ENCODE measurements at places on chromosomes 7 and 10.

DNA sequence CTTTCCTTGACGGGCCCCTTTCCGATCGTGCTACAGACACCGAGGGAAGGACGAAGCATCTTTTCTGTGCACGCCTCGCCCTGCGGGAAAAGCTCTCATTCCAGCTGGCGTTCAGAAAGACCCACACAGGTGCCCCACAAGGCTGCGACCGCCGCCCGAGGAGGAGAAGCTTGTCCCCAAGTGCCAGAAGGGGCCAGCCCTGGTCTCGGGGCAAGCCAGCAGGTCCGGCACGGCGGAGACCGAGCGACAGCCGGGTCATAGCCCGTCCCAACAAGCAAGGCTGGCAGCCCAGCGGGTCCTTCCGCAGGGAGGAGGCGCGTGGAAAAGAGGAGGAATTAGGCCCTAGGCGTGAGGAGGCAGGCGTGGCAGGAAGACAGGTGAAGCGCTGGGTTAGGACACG is 62.7 kb downstream of the TNRC18 start:
- H3K27me3 ChIP-seq: no peaks in the 10 kb centered on the region
- DNase-seq: no peak
- no peaks in the 10 kb centered on the region for H3K36me3 ChIP-seq
- H3K4me1 ChIP-seq: peaks cover 6% of the 10 kb centered on the region

DNA sequence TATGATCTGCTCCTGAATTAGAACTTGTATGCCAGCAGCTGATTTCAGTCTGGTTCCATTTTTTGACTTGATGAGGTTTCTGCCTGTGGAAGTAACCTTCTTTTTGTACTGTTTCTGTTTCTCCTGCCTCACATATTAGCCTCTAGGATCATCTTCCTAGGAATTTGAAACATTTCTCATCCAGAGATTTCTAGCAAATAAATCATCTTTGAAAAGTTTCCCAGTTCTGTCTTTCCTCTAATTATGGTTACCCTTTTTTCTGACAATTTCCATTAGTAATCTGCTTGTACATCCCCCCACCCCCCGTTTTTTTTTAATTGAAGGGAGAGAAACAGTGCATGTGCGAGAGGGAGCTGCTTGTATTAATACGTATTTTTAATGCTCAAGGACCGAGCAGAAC is 92.2 kb downstream of the NRF1 start:
- DNase-seq: no peak
- H3K27me3 ChIP-seq: no peaks in the 10 kb centered on the region
- H3K27ac ChIP-seq: no peak overlapping the region
- H3K4me1 ChIP-seq: no peaks in the 10 kb centered on the region
- no peak overlapping the region for H3K4me3 ChIP-seq

- peaks cover 16% of the 10 kb centered on the region for H3K4me1 ChIP-seq
- DNase-seq: no peak
- no peaks in the 10 kb centered on the region for H3K36me3 ChIP-seq
These were observed 88.7 kb downstream of the HIP1 start for GRCh38 chr7:75650062-75650461.

DNA sequence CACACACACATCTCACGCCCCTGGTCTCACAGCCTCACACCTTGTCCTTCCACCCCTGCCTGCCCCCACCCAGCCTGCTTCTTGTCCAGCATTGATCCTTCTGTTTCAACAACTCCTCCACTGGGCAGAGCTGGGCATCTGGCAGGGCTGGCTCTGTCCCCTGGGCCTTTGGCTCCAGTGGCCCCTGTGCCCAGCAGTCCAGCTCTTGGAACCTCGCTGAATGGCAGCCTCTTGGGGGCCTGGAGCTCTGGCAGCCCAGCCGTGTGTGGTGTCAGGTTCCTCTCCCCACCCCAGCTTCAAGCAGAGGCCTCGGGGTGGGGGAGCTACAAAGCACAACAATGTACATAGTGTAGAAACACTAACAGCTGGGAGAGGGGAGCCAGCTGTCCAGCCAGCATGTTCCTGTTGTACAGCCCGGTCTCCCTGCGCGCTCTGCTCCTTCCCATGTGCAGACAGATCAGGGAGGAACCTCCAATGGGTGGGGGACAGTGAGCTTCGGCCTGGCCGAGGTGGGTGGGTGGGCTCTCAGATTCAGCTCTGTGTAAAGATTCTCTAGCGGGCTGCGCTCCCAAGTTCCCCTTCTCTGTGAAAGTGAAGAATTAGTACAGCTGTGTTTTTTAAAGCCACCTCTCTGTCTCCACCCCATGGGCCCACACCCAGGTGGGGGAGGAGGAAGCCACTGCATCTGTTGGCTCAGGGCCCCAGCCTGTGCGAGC is 19.4 kb downstream of the ZMIZ2 start:
- no peaks in the 10 kb centered on the region for H3K27me3 ChIP-seq
- H3K4me1 ChIP-seq: peaks cover 40% of the 10 kb centered on the region
- H3K4me3 ChIP-seq: peak overlapping the region; percentile 12

Measured in vagina (tissue), 2 donors.